PC-3 (cell line): ENCODE measurements at places on chromosomes 12 and 14. TPM values are rescaled to one million over a fixed set of nuclear protein-coding genes. Genes with fewer than 3 reads are reported as not detected.
A peak's percentile ranks its signal among the peaks of the same experiment; 100 is the strongest.

- no peak for DNase-seq
Observed at GRCh38 chr12:105854071-105854470, 284.7 kb downstream of the NUAK1 start.

DNA sequence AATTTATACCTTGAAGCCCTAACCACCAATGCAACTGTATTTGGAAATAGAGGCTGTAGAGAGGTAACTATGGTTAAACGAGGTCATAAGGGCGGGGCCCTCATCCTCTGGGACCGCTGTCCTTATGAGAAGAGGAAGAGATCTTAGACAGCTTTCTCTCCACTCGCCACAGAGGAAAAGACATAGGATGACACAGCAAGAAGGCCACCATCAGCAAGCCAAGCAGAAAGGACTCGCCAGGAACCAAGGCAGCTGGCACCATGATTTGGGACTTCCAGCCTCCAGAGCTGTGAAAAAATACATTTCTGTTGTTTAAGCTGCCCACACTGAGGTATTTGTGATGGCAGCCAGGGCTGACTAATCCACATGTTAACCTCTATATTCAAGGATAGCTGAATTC lies 30.4 kb upstream of the BCAT1 start:
- DNase-seq = no peak

GRCh38 chr12:119409043-119409442 lies 74.5 kb downstream of the CCDC60 start:
- no peak for DNase-seq

GRCh38 chr12:48423171-48423570 lies 49.2 kb upstream of the ANP32D start:
- no peak for DNase-seq

DNA sequence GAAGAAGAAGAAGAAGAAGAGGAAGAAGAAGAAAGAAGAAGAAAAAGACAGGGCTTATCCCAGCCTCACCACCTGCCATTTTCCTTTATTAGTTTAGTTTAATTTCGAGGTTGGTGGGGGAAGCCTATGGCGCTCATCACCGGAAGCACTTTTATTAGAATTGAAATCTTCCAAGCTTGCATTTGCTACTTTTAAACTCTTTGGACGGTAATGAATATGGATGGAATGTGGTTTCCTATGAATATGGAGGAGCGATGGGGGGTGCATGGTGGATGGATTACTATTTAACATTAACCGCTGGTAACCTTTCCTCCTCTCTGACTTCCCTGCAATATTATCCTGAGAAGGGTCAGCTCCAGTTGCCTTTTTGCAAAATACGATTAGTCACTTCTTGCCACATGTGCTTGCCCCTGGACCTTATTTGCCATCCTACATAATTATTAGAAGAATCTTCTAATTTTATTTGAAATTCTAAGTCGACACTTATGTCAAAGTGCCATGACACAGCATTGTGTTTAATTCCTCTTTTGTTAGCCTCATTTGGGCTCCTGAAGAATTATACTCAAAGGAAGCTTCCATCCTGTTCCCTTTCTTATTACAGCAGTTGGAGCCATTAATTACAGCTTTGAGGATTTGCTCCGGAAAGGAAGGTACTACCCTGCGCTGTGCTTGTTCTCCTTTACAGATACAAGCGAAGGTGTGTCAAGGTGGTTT lies 424.5 kb downstream of the VRK1 start:
- DNase-seq = no peak

DNA sequence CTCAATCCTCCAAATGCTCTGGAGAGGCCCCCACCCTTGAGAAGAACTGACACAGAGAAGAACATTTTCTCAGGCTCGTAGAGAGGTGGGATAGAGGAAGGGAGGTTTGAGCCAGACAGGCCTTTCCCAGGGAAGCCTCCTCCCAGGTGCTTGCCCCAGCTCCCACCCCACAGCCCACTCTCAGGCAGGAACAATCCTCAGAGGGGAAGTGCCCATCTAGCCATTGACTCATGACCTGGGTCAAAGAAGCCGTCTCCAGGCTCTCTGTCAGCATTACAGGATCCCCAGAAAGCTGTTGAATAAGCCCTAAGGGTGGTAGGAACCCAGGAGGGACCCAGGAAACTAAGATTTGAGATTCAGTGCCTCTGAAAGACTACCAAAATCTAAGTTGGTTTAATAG lies 3.8 kb downstream of the AQP6 start:
- no peak for DNase-seq

DNA sequence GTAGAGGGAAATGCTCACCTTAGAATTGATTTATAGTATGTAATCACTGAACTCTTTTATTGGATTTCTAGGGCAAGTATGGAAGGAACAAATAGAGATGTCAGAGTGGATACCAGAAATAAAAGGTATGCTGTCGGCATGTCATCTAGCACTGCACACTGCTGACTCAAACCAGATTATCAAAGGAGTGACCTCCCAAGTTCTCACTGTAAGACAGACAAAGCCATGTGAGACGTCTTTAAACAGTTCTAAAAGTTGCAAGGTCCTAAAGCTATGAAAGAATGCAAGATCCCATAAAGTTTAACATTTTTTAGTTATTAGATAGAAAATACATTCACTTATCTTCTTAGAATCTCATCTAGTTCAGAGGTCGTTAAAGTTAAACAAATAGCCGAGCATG lies 70.0 kb upstream of the CPM start:
- no peak for DNase-seq

GRCh38 chr12:102851246-102851645 lies 65.8 kb downstream of the PAH start:
- DNase-seq = peak; percentile 13

DNA sequence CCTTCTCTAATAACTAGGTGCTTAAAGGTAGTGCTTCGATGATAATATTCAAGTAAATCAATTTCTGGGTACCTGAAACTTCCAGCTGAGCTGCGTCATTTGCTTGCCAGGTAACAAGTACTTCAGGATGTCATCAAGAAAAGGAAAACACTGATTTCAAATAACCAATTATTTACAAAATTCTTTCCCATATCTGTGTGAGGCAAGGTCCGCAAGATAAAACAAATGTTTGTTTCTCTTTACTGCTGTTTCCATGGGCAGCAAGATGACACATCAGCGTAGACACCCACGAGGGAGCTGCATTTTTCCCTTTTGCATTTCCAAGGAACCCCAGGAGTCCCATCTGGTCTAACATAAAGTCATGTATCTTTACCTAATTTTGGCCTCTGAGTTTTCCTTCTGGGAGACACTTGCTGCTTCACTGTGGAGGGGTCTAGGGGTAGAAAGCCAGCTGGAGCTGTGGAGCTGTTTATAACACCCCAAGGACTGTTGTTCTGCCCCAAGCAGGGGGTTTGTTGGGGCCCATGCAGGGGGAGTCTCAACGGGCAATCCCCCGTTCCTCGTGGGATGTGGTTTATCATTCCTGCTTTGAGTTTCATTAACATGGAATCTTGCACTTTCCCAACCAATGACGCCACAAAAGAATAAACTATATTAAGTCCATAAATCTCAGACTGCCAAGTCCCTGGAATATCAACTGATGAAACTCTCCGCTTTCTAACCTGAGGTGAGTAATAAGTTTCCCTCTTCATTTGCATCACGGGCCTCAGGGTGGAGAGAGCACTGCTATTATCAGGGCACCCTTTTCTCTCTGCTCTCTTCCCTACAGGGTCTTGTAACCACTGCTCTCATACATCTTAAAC lies 112.8 kb upstream of the PELI2 start:
- no peak for DNase-seq

DNA sequence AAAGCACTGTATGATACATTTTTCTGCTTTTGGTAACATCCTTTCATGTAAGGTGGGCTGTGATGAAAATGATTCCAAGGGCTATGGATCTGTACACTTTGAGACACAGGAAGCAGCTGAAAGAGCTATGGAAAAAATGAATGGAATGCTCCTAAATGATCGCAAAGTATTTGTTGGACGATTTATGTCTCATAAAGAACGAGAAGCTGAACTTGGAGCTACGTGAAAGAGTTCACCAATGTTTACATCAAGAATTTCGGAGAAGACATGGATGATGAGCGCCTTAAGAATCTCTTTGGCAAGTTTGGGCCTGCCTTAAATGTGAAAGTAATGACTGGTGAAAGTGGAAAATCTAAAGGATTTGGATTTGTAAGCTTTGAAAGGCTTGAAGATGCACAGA lies 22.1 kb upstream of the SRGAP1 start:
- DNase-seq = no peak

DNA sequence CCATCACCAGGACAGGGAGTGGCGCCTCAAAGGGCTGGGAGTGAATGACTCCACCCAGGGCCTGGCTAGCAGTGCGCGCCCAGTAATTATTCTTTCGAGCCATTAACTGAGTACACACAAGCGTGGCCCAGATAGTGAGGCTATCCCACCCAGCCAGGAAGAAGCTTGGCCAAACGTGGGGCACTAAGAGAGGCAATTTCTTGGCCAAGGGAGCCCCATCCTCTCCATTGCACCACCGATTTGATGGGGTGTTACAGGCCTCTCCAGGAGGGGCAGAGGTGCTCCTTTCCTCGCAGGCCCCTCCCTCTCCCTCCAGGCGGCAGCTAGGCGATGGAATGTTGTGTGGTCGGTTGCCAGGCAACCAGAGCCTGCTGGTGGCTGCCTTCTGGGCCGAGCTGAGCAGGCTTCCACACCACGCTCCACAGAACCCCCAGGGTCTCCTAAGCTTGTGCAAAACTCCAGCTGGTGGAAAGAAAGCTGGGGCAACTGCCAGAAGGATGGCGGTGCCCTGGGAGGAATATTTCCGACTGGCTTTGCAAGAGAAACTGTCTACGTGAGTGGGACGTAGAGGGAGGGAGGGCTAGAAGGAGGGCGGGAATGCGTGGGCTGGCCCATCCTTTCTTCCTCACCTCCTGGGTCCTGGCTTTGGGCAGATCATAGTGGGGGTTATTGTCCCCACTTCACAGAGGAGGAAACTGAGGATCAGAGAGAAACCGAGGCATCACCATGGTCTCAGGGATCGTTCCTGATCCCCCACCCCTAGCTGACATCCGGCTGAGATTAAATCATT lies at the start of gene CFAP73:
TSS of gene CFAP73 (plus strand) at position 364 of the 790 bp plus-strand sequence. CDS start at position 498, 134 bp downstream.
- peak; percentile 56 for DNase-seq

DNA sequence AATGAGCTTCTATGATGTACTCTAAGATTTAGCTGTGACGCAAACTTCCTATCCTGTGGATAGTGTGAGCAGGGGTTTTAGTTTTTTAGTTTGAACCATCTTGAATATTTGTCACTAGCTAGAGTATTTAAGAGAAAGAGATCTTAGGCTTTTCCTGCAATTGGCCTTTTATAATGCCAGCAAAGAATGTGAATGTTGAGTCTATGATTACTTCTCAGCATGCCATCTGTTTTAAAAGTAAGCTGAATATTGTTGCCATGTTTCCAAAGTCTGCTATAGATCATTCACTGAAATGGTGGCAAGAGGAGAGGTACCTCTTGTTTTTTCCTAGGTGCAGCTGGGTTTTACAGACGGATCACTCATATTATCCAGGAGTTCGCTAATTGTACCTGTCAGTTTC lies 1783.6 kb upstream of the FLRT2 start:
- DNase-seq = no peak

DNA sequence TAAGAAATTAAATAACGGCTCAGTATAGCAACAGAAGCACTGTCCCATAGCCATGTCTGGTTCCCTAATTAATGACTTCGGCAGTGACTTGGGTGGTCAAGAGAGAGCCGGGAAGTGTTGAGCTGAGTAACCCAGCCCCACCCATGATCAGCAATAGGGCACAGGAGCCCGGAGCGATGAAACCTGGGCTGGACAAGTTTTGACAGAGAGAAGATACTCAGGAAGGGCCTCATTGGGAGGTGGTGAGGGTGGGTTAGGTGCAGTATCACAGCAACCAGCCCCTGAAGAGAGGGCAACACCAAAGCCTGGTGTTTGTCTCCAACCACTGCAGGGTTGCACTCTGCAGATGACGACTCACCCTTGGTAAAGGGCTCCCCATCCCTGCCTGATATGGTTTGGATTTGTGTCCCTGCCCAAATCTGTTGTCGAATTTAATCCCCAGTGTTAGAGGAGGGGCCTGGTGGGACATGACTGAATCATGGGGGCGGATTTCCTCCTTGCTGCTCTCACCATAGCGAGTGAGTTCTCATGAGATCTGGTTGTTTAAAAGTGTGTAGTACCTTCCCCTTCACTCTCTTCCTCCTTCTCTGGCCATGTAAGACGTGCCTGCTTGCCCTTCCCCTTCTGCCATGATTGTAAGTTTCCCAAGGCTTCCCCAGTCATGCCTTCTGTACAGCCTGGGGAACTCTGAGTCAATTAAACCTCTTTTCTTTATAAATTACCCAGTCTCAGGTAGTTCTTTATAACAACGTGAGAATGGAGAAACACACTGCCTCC lies 124.9 kb upstream of the MED13L start:
- no peak for DNase-seq

DNA sequence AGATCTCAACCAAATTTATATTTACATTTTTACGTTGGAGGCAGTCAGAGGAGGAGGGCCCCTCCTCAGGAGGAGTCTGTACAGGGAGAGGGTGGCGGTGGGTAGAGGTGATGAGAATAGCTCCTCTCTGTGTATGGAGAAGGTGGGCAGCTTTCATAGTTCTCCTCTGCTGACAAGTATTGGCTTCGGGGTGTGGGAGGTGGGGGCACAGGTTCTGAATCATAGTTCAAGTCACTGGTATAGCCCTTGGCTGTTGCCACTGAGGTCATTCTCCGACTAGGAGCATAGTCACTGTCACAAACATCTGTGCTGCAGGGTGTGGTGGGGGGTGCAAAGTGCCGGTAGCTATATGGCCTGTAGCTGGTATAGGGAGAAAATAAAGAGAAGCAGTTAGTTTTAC lies 50.3 kb downstream of the BCL2L14 start:
- no peak for DNase-seq

DNA sequence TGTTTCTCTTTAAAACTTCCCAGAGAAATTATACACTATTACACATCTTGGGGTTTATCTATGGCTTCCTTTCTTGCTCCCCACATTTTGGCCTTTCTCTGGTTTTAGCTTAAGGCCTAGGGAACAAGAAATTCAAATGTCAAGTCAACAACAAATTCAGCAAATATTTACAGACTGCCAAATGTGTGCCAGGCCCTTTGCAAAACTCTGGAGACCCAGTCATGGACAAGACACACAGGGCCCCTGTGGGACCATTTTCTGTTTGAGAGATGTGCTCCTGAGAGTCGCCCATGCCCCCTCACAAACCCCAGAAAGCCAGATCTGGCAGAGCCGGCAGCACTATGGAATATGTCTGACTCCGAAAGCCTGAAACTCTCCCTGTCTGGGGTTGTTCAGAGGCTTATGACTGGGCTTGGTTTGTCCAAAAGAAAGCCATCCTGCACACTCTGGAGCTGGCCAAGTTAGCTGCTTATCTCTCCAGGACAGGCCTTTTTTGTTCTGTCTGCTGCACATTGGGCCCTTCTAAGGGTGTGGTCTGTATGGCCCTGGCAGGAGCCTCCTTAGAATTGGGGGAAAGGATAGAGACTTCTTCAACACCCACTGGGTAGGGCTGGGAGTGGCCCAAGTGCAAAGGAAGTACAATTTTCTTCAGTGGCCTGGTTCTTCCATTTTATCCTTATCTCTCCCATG lies 1.1 kb upstream of the KRT3 start:
- peak; percentile 45 for DNase-seq

Gene PLXNC1
- total RNA-seq = 0.15 TPM in 1 of 2 replicates, not detected in the other

Gene CCDC175
- not detected in 2 replicates for total RNA-seq

Gene SERPINA6
- not detected in 2 replicates for total RNA-seq

Gene ALG10B
- total RNA-seq = 9.4 and 18.7 TPM in 2 replicates

Gene TCTN1
- total RNA-seq = 40.0 and 40.6 TPM in 2 replicates

Gene INHBC
- total RNA-seq = not detected in 2 replicates

Gene KCNC2
- not detected in 2 replicates for total RNA-seq

Gene AKAP3
- total RNA-seq = 1.1 and 1.9 TPM in 2 replicates

Gene NOS1
- 0.11 and 0.40 TPM in 2 replicates for total RNA-seq

Gene CPNE6
- not detected in 2 replicates for total RNA-seq

Gene SYT10
- total RNA-seq = not detected in 2 replicates

Gene BHLHE41
- total RNA-seq = 77.6 and 81.0 TPM in 2 replicates

Gene BMP4
- total RNA-seq = 8.7 and 16.5 TPM in 2 replicates
